ENCODE measurements at places on chromosomes 7 and 10.

- peak; percentile 27 for DNase-seq
Observed at GRCh38 chr10:75512203-75512933, 80.9 kb downstream of the LRMDA start.

GRCh38 chr10:59674215-59674836 lies 35.3 kb downstream of the SLC16A9 start:
- DNase-seq: no peak

- DNase-seq: no peak
Observed at GRCh38 chr10:54159924-54160323, 641.1 kb downstream of the PCDH15 start.

DNA sequence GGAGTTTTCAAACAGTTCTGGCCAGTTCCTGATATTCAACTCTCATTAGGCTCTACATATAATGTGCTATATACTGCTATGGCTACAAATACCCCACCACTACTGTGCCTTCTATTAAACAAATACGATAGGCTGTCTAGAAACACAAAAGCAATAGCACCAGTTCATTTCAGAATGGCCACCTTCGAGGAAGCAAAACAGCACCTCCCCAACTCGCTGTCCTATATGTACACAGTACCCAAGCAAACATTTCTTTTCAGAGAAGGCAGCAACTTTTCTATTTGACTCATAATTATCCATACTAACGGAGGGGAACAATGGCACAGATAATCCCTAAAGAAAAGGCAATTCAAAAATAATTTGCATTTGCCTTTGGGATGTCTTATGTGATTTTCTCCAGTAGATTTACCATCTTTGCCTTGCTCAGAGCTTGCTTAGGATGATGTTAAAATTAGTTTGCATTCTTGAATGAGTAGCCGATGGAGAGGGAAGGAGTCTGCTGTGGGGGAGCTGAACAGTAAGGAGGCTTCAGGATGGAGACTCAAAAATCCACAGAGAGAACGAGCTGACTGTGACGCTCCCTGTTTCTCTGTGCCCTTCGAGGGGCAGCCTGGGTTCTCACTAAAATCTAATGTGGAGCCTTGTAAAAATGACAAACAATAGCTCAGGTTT lies 218.7 kb downstream of the FANK1 start:
- DNase-seq: no peak

DNA sequence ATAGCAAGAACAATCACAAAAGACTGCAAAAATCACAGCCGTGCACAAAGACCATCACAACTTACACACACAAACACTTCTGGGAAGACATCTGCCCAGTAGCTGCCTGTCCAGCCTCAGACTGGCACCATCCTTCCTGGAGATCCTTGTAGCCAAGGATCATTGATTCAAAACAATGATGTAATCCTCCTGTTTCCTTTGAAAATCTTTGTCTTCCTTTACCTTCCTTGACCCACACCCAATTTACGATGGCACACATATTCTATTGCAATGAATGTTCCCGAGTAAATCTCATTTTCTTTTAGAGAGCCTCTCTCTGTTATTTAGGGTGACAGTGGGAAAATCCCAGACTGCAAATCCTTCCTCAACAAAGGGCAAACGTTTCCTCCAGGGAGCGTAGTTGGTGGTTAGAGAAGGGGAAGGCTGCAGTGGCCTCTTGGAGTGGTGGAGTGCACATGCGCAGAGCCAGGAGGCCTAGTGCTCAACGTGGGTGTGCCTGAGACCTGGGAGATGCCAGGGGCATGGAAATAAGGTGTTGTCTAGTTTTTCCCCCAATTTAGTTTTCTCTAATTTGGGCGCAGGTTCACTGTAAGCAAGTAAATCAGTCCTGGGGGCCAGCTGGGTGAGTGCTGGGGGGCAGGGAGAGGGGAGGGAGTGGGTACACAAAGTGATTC lies 3.1 kb upstream of the INPP5A start:
- DNase-seq: peak; percentile 1

- no peak for DNase-seq
Observed at GRCh38 chr7:27585781-27586447, 76.8 kb downstream of the HIBADH start.

DNA sequence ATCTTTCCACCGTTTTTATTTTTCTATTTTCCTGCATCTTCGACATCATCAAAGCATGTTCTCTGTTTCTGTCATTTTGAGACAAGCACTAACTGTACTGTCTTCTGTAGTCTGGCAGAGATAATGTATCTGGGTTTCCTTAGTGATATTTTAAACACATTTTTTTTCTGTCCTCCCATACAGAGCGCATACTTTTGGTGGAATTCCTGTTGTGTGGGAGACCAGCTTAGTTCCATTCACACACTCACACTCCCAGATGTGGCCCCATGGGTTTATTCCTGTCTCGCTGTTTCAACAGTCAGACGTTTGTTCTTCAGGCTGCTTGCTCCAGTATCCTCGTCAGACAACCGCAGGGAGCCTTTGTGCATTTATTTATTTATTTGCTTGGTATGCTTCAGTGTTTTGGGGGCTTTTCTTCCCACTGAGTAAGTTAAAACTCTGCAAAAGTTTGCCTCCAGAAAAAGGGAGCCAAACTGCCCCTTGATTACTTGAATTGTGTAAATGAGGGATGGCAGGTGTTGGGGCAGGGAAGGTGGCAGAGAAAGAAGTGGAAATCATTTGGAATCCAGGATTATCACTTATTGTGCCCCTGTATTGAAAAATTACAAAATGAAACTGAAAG lies 456.8 kb upstream of the KLF6 start:
- peak; percentile 4 for DNase-seq

- no peak for DNase-seq
Observed at GRCh38 chr10:103125323-103126267, 67.5 kb downstream of the NT5C2 start.

DNA sequence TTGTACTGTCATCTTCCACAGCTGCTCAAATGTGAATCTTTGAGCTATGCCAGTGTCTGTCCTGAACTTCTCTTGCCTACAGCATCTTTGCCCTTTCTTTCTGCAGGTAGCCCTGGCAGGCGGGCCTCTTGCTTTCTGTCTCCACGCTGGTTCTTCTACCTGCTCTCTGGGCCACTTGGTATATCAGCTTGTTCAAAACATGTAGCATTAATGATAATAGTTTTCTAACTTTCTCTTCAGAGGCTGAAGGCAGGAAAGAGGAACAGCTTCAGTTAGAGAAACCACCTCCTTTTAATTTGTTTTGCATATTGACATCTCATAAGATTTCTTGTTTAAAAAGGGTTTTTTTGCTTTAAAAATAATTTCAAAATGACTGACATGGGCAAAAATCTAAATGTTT lies 923 bp upstream of the FGL2 start:
- DNase-seq: no peak

GRCh38 chr7:121872831-121873288 lies at the start of gene PTPRZ1:
Gene PTPRZ1, plus strand, starts transcription at chr7:121873161. Its CDS starts 339 bp downstream, at chr7:121873500.
- DNase-seq: peak; percentile 83

DNA sequence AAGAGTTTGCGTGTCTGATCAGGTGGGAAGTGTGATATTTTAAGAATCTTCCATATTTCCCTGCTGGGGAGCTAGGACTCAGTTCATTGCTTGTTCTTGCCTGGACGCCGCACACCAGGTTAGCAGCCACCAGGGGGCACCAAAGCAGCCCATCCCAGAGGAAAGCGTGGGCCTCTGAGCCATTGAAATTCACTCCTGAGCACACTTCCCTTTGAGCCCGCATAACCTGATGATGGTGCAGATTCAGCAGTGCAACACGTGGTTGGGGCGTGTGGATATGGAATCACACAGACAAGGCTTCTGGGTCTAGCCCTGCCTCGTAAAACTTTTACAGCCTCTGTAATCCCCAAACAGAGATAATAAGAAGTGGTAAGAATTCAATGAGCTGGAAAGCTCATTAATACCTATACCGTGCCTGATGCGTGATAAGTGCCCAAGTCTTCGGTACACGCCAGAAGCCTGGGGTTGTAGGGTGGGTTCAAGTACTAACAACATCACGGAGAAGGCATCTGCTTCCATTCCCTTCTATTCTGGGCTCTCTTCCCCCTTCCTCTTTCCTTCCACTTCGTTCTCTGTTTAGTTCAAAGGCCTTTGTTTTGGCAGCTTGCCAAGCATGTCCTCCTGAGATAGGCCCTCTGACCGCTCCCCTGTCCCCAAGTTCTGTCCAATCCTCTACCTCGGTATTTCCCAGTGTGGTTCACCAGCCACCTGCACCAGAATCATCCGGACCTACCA lies 130.1 kb upstream of the KMT2E start:
- DNase-seq: peak; percentile 85

DNA sequence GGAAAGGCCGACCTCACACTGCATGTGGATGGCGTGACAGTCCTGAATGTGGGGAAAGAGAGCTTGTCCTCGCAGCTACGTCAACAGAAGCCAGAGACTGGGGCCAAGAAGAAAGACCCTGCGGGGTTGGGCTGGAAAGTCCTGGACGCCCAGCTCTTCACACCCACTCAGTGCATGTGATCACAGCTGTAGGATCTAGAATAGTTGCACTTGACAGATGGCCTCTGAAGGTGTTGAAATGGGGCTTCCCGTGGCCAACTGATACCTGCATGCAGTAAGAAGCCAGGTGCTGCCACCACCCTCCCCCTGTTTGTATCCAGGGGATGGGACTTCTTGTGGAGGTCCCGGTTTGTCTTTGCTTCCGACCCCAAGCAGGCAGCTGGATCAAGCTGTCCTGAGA lies 34.1 kb upstream of the OCM2 start:
- DNase-seq: no peak

DNA sequence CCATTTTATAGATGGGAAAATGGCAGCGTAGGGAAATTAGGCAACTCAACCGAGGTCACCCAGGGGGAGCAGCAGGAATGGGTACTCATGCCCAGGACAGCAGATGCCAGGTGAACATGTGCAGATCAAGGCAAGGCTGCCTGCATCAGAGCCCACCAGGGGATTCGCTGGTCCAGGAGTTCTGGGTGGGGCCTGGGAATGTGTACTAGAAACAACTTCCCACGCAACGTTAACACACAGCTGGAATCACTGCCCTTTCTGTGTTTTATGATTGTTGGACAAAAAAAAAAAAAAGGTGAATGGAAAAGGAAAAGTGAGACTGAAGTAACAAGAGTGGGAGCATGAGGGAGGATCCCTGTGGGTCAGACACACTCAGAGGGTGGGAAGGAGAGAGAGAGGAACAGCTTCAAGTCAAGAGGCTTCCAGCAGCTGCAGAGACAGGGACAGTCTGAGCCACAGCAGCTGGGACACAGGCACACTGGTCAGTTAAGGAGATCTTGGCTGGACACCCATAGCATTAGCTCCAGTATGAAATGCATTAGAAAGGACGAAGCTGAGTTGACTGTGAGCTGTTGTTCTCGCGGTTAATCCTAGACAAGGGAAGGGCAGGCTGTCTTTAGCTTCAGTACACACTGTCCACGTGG lies 187.9 kb upstream of the INHBA start:
- DNase-seq: no peak

DNA sequence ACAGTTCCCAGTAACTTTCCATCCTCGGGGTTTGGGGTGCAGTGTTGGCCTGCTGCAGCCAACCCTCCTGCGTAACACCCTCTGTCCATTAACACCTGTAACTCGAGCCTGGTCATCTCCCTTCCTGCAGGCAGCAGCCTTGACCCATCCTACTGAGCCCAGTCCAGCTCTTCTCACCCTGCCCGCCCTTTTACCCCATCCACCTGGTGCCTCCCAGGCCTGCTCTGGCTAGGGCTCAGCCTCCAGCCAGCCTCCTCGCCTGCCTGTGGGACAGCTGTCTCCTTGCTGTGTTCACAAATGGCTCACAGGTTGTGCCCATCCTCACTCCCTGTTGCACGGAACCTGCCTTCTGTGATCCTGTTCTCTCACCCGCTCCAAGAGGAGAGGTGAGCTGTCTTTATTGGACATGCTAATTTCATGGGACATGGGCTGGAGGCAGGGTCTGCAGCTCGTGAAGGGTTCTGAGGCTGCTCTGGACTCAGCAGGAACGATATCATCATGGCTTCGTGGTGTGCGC lies 277.2 kb upstream of the TCERG1L start:
- DNase-seq: no peak

- DNase-seq: no peak
Observed at GRCh38 chr7:2884161-2884560, 40.1 kb upstream of the GNA12 start.

- no peak for DNase-seq
Observed at GRCh38 chr10:17850501-17850900, 41.4 kb downstream of the MRC1 start.

DNA sequence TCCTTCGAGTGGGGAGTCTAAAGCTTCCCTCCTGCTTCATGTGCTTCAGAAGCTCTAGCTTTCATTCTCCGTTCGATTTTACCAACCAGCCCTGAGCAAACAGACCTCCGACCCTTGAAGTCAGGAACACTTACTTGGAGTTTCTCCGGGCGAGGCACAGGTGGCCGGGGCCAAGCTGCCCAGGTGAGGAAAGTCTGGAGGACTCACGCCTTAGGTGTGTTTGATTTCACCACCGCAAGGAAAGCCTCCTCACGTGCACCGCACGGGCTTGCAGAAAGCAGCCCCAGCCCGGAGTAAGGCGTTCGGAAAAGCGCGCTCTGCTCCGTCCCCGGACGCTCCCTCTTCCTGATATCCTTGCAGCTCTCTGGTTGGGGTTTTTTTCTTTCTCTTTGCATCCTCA lies 30.1 kb upstream of the CNPY1 start:
- no peak for DNase-seq

DNA sequence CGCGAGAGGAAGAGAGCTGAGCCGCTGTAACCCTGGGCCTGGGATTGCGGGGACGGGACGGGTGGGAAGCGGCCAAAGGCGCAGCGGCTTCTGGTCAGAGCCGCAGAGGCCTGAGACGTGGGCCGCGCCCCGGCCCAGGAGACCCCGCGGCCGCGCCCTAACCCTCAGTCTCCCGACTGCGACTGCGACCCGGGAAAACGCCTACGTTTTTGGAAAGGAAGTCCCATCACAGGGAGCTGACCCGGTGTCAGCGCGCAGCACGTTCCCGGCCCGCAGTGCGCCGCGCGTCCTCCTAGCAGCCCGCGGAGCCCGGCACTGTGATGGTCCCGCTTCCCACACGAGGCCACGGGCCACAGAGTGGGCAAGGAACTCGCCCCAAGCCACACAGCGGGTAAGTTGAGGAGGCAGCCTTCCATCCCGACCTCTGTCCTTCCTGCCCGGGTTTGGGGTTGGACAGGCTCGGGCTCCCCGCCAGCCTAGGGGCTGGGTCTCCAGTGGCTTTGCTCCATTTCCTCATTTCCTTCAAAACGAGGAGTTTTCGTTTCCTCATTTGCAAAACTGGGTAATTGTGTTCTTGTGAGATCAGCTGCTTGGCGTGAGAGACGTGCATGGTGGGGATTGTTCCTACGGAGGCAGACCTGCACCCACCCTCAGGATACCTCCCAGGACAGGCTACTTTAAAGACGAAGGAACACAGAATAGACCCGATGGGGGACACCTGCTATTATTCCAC lies 1.2 kb downstream of the GPNMB start:
- DNase-seq: no peak

GRCh38 chr10:3173171-3173878 lies 743 bp upstream of the PITRM1 start:
- DNase-seq: no peak

- DNase-seq: no peak
Observed at GRCh38 chr10:4013651-4014121, 228.7 kb upstream of the KLF6 start.

- DNase-seq: no peak
Observed at GRCh38 chr7:148095066-148095465, 495.5 kb upstream of the C7orf33 start.

GRCh38 chr7:157848508-157849340 lies 511.9 kb downstream of the DNAJB6 start:
- no peak for DNase-seq

GRCh38 chr10:70600512-70601395 lies 1.8 kb downstream of the PRF1 start:
- DNase-seq: no peak

GRCh38 chr7:131562941-131563340 lies 6.5 kb upstream of the PODXL start:
- DNase-seq: no peak

GRCh38 chr7:15291699-15292098 lies 270.1 kb downstream of the AGMO start:
- DNase-seq: no peak

- DNase-seq: no peak
Observed at GRCh38 chr10:79074732-79075131, 6.0 kb downstream of the ZMIZ1 start.
